ENCODE measurements at places on chromosomes 6 and 20.

DNA sequence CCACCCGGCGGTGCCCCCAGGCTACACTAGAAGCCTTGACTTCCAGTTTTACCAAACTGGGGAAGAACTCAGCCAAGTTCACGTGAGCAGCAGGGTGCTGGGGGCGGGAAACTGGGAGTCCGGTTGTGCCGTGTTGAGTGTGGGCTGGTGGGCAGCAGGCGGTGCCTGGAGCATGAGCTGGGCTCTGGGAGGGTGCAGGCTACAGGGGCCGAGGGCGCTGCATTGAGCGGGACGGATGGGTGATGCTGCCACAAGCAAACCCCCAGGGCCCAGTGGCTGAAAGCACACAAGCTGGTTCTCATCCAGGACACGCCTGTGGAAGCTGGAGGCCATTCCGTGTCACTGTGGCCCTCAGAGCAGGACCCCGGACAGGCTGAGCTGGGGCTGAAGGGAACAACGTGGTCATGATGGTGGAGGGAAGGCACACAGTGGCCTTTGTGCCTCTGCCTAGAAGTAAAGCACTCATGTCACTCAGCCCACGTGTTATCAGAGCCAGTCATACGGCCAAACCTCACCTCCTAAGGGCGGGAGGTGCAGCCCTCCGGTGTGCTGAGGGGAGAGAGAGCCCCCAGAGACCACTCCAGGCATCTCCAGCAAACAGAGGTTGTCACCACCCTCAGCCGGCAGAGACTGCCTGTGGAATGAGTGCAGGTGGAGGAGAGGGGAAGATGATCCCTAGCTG lies 29.5 kb downstream of the RBM38 start:
- DNase-seq = no peak
- H3K27me3 ChIP-seq = no peaks in the 10 kb centered on the region
- H3K4me3 ChIP-seq = no peak overlapping the region

GRCh38 chr6:111339294-111339693 lies 143.7 kb downstream of the REV3L start:
- H3K4me1 ChIP-seq = no peaks in the 10 kb centered on the region
- DNase-seq = no peak
- no peak overlapping the region for H3K27ac ChIP-seq
- H3K4me3 ChIP-seq = no peak overlapping the region
- H3K27me3 ChIP-seq = no peaks in the 10 kb centered on the region
- peaks cover 36% of the 10 kb centered on the region for H3K36me3 ChIP-seq

DNA sequence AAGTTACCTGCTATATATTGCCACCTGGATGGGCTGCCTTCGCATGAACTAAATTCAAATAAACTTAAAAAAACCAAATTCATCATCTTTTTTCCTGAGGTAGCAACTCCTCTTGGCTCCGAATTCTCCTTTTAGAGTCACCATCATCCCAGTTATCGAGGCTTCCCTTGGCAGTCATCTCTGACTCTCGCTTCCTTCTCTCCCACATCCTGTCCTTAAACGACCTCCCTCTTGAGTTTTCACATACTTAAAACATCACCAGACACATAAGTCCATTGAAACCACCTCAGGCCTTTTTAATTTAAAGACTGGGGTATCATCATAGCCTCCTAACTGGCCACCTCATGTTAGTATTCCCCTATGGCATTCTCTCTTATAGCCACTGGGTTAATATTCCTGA lies 296.1 kb upstream of the FLRT3 start:
- H3K27ac ChIP-seq = no peak overlapping the region
- H3K4me1 ChIP-seq = no peaks in the 10 kb centered on the region
- no peaks in the 10 kb centered on the region for H3K36me3 ChIP-seq
- H3K27me3 ChIP-seq = no peaks in the 10 kb centered on the region
- DNase-seq = no peak

DNA sequence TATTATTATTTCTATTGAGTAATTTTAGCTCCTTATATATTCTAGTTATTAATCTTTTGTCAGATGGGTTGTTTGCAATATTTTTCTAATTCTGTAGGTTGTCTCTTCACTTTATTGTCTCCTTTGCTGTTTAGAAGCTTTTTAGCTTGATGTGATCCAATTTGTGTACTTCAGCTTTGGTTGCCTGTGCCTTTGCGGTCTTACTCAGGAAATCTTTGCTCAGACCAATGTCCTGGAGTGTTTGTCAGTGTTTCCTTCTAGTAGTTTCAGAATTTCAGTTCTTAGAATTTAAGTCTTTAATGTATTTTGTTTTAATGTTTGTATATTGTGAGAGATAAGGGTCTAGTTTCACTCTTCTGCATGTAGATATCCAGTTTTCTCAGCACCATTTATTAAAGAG lies 916.0 kb upstream of the EYS start:
- H3K36me3 ChIP-seq = no peaks in the 10 kb centered on the region
- H3K4me1 ChIP-seq = no peaks in the 10 kb centered on the region
- no peak for DNase-seq
- no peaks in the 10 kb centered on the region for H3K27me3 ChIP-seq
- no peak overlapping the region for H3K27ac ChIP-seq
- no peak overlapping the region for H3K4me3 ChIP-seq

DNA sequence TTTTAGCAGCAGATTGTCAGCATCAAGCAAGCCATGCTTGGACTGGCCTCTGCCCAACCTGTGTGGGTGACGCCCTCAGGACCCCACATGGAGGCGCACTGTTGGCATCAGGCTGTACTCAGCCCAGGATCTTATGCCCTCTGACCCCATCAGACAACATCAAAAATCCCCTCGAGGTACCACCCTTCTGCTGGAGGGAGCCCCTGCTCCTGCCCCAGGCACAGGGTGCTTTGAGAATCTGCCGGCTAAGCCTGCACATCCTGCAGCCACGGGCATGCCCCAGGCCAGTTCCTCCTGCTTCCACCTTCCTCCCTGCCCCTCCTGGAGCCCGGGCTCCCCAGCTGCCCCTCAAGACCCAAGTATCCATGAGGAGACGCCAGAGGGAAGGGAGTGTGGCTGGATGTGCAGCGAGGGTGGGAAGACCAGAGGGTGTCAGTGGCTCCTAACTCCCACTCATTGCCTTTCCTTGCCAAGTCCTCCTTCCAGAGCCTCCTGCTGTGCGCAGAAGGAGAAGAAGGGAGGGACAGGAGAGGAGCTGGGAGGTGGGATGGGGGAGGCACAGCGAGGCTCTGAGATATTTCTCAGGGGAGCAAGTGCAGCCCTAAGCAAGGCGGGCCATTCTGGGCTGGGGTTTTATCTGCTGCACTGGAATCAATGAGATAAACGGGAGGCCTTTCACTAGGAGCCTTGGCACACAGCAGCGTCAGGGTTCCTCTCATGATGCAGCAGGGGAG lies 77.4 kb upstream of the CST7 start:
- no peak overlapping the region for H3K27ac ChIP-seq
- H3K27me3 ChIP-seq = no peaks in the 10 kb centered on the region
- no peaks in the 10 kb centered on the region for H3K36me3 ChIP-seq

DNA sequence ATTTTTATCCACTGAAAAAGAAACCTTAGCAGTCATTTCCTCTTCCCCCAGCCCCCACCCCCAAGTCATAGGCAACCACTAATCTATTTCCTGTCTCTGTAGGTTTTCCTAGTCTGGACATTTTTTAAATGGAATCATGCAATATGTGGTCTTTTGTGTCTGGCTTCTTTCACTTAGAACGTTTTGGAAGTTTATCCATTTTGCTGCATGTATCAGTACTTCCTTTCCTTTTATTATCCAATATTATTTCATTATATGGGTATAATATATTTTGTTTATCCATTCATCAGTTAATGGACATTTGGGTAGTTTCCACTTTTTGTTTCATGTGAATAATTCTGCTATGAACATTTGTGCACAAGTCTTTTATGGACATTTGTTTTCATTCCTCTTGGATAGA lies 99.3 kb upstream of the BMP5 start:
- no peak overlapping the region for H3K4me3 ChIP-seq
- H3K27me3 ChIP-seq = no peaks in the 10 kb centered on the region
- H3K4me1 ChIP-seq = no peaks in the 10 kb centered on the region
- DNase-seq = no peak

All from endodermal cell (in vitro differentiated cells).